GM23248 (cell line): ENCODE measurements at places on chromosomes 13 and 19.

GRCh38 chr13:95204231-95204765 lies 97.0 kb downstream of the ABCC4 start:
- DNase-seq, result no peak

GRCh38 chr19:8566855-8567254 lies 10.4 kb downstream of the MYO1F start:
- peak; percentile 19 for DNase-seq

GRCh38 chr13:28373810-28374209 lies 121.1 kb downstream of the FLT1 start:
- no peak for DNase-seq

DNA sequence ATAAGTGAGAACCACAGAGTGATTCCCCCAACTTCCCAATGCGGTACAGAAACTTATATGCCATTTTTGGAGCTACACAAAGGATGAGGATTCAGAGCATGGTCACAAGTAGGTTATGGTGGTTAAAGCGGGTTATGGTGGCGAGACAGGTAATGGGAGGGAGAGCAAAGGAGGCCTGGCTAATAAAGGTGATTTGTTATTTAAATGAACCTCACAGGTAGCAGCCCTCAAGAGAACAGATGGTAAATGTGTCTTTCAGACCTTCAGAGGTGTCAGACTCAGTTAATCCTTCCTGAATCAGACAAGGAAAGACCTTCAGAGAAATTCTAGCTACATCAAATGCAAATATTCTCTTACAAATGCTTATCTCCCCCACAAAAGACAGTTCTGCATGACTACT lies 1971.4 kb downstream of the OLFM4 start:
- no peak for DNase-seq

GRCh38 chr19:769616-770015 lies 18.7 kb downstream of the MISP start:
- no peak for DNase-seq

DNA sequence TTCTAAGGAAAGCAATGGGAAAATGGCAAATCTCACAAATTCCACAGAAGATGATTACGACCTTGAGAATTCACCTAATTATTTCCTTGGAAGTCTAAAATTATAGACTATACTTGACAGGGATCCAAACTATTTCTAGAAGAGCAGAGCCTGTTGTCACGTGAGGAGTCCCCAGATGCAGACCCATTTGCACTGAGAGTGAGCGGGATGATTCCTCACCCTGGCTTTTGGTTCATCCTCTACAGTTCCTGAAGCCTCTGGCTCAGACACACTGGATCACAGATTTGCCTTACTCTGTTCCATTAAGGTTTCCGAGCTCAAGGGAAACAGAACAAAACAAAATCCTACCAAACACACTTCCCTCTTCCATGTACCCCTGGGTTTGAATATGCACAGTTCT lies 23.0 kb upstream of the CYSLTR2 start:
- DNase-seq, result no peak

GRCh38 chr13:106407338-106407737 lies 128.1 kb downstream of the EFNB2 start:
- DNase-seq, result no peak

- DNase-seq, result no peak
These were observed 70.7 kb downstream of the SPACA7 start for GRCh38 chr13:112446867-112447266.

- DNase-seq, result no peak
These were observed 142.8 kb upstream of the SOX1 start for GRCh38 chr13:111923991-111924677.

DNA sequence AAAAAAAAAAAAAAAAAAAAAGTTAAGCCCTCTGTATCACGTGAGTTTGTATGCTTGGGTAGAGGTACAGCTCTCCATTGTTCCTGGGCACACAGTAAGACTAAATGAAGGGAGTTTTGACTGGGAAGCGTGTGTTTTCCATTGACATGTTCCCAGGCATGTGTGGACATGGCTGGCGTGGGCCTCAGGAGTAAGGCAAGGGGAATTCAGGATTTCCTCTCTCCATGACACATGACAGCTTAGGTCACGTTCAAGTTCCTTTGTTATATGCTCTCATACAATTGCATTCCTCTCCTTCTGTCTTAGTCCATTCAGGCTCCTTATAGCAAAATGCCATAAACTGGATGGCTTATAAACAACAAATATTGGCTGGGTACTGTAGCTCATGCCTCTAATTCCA lies 17.1 kb upstream of the MAP3K10 start:
- DNase-seq, result no peak

GRCh38 chr13:111913761-111914140 lies 153.2 kb upstream of the SOX1 start:
- DNase-seq, result no peak

- peak; percentile 60 for DNase-seq
These were observed 61.6 kb downstream of the CEBPG start for GRCh38 chr19:33434886-33435705.

GRCh38 chr13:29073755-29074154 lies 253.6 kb downstream of the MTUS2 start:
- no peak for DNase-seq

- DNase-seq, result peak; percentile 74
These were observed 931.0 kb upstream of the MIR17HG start for GRCh38 chr13:90416519-90416918.

DNA sequence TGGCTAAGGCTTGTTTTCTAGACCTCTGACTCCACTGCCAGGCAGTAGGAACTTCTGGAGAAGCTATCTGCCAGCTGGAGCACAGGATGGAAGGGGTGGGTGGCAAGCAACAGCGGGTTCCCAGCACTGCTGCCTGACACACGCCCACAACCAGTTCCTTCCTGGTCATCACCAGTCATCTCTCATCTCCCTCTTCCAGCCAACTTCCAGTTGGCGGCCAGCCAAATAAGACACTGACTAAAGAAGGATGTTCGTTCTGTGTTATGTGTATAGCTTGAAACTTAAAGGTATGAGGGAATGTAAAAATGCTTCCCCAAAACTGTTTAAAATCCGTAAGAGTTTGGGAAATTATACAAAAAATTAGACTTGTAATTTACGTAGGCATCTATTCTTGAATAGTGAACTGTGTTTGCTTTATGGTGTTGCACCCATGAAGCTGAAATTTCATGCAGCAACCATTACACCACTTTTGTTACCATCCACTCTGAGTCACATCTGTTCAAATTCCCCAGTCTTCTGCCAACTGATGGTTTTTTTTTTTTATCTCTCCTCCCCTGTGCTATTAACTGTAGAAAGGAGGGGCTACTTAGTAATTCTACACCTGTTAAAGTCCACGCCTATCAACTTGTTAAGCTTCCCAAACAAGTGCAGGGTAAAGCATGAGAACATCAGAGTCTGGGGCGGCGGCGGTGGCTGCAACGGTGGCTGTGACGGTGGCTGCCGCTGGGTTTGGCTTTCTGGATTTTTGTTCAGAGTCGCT lies 86.2 kb upstream of the FRY start:
- DNase-seq, result peak; percentile 96

GRCh38 chr19:36420961-36421748 lies 2.7 kb upstream of the ZFP82 start:
- DNase-seq, result peak; percentile 70

GRCh38 chr13:59360108-59360507 lies 803.6 kb downstream of the DIAPH3 start:
- no peak for DNase-seq

GRCh38 chr19:46586294-46586693 lies 14.8 kb upstream of the CALM3 start:
- DNase-seq, result no peak

- DNase-seq, result no peak
These were observed 7.8 kb downstream of the ZNF536 start for GRCh38 chr19:30379841-30380610.

- peak; percentile 57 for DNase-seq
These were observed 31.2 kb downstream of the KEAP1 start for GRCh38 chr19:10471909-10472308.

GRCh38 chr13:110030394-110030928 lies 244.1 kb upstream of the IRS2 start:
- no peak for DNase-seq

DNA sequence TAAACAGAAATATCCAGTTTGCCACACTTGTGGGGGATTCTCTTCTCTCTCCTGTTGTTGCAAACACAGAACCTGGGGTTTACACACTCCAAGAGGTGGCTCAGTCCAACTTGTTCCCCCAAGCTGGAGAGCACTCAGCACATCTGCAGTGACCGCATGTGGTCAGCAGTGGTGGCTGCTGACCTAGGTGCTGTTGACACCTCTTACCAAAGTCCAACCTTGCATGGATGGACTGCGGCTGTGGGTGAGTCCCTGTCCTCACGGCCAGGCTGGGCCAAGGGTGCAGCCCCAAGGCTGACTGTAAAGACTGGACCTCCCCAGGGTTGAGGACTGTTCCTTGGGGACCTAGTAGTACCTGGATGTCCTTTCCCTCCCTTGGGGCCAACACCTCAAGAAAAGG lies 6.1 kb downstream of the LRFN3 start:
- DNase-seq, result no peak

DNA sequence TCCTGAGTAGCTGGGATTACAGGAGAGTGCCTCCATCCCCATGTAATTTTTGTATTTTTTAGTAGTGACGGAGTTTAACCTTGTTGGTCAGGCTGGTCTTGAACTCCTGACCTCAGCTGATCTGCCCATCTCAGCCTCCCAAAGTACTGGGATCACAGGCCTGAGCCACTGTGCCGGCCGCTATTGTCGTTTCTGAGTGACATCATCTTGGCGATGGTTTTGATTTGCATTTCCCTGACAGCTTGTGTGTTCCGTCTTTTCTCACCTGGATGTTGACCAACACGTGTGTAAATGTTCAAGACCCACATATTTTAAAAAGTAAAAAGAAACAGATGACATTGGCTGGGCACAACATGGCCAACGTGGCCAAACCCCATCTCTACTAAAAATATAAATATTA lies 12.8 kb upstream of the MKNK2 start:
- DNase-seq, result no peak

GRCh38 chr19:45403781-45404556 lies 900 bp downstream of the PPP1R13L start:
- DNase-seq, result peak; percentile 41

GRCh38 chr13:105952973-105953290 lies 582.5 kb downstream of the EFNB2 start:
- no peak for DNase-seq

GRCh38 chr19:16449330-16449961 lies 22.3 kb downstream of the EPS15L1 start:
- DNase-seq, result peak; percentile 23

- no peak for DNase-seq
These were observed 29.4 kb downstream of the DIAPH3 start for GRCh38 chr13:60134376-60134775.
